Hematopoietic multipotent progenitor cell (in vitro differentiated cells): ENCODE measurements at places on chromosomes 4 and X.

DNA sequence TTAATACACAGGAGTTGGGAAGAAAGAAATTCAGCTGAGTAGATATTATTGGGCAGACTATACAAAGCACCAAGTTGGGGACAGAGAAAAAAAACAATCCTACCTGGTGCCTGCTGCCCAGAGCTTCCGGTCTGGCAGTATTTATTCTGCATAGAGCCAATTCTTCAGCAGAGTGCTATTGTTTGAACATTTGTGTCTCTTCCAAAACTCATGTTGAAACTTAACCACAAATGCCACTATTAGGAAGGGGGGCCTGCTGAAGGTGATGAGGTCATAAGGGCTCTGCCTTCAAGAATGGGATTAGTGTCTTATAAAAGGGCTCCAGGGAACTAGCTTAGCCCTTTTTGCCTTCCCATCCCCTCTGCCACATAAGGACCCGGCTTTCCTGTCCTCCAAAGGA, 136.2 kb downstream of the EVC2 start:
- no peak for DNase-seq

DNA sequence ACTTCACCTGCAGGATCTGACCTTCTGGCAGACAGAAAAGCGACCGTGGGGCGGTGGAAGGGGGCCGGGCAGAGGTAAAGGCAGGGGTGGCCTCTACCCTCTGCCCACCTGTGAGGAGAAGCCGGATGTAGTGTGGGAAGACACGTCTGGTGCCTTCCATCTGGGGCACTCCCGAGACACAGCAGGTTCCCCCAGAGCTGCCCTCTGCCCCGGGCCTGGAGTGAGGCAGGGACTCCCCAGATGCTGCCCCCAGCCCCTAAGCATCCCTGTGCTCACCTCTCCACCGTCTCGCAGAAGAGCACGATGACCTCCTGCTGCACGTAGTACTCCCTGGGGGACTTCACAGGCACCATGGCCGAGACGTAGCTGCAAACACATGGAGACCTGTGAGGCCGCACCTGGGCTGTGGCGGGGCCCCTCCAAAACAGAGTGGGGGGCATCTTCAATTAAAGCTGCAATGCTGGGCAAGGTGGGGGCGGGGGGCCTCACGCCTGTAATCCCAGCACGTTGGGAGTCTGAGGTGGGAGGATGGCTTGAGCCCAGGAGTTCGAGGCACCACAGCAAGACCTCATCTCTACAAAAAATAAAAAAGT, 75.3 kb upstream of the MXD4 start:
- DNase-seq = no peak

DNA sequence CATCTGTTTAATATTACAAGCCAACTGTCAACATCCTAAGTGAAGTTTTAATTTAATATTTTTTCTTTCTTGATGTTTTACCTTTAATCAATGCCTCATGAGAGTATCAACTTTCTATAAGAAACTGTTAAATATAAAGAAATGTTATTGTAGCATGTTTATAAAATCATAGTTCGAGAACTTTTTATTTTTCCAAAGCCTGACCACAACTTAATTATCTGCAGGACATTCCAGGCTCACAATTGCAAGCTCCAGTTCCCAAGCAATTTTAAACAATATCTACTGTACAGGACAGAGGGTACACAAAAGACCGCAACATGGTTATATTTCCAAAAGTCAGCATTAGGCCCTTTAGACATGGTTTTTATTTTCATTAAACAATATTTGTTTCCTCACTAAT, 20.1 kb downstream of the STX18 start:
- DNase-seq = no peak

DNA sequence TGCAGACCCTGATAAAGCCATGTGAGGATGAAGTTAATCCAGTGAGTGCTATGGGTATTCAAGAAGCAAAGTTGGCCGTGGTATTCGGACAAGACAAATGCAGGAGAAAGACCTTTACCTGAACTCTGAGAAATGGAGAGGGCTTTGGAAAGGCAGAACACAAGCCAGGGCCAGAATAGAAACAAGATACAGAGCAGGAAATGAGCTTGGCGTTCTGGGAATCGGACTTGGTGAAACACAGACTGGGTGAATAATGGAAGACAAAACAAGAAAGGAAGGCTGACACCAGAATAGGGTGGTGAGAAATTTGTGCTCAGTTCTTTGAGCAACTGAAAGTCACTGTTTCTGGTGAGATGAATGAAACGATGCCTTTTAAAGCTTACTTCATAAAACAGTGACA, 83.3 kb downstream of the VEGFC start:
- no peak for DNase-seq

DNA sequence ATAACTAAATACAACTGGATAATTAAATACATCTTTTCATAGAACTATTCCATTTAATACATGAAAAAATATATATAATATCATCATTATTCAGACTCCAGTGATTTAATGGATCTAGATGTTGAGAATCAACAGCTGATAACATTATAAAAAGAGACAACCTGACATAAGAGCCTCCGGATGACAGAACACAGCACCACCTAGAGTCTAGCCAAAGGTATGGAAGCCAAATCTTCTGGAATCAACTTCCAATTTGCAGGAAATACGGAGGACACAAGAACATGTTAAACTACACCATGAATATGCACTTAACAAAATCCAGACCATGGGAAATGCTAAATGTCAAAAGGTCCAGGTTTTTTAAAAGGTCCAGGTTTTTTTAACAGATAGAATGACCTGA, 55.0 kb downstream of the LRBA start:
- no peak for DNase-seq
